ENCODE measurements at places on chromosomes 1 and 21.

- DNase-seq: no peak
Observed at GRCh38 chr21:45556645-45557615, 14.7 kb upstream of the SLC19A1 start.

DNA sequence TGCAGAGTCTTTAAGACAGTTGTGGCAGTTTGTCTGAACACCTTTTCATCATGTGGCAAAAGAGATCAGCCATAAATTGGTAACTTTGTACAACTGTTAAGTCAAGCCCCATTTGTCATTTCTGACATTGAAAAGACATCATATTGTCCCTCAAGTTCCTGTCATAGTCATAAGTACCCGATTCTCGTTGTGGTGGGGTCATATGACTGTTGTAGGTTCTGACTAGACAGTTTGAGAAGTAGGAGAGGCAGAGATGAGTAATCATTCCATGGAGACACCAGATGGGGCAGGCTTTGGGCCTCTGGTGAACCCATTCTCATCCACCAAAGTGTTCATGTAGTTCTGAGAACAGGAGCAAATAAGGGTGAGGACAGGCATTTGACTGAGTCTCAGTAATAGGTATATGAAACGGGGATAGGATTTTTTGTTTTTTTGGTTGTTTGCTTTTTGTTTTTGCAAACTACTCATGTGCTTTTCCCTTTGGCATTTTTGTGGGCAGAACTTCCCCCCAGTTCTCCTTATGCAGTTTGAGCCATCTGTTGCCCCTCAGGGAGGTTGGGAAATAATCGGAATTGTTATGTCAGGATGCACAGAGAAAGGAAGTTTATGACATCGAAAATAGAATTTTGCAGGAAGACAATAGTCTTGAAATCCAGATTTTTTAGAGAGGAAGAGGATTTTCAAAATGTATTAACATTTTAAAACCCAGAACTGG lies 86.9 kb upstream of the KCNE2 start:
- no peak for DNase-seq

DNA sequence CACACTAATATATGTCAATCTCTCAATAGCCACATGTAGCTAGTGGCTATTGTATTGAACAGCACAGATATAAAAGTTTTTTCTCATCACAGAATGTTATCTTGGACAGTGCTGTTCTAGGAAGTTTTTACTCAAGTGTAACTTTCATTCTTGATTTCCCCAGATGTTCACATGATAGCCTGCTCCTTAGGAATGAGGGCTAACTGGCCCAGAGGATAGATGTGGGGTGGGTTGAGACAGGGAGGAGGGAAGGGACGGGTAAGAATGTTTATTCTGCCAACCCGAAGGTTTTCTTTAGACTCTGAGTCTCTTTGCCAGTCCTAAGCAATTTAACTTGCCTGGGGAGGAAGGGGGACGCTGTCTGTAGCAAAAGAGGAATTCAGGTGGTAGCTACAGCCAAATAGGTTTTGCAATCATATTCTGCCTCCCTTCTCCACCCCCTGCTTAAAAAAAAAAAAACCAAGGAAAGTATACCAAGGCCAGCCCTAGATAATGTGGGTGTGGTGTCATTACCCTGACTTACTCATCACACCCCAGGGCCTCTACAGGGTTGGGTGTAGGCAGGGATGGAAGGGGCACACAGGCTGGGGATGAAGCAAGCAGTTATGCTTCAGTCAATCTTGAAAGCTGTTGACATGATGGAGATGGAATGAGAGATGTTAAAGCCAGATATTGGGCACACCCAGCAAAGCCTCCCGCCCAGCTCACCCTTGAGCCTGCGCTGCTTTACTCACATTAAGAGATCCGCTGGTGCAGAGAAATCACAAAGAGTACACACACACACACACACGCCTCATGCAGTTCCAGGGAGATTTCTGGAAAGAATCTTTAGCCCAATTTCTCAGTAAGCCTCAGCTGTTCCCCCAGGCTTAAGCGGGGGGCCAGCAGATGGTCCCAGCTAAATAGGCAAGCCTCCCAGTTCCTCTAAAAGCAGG lies 59.9 kb downstream of the PLXNA2 start:
- DNase-seq: peak; percentile 97

DNA sequence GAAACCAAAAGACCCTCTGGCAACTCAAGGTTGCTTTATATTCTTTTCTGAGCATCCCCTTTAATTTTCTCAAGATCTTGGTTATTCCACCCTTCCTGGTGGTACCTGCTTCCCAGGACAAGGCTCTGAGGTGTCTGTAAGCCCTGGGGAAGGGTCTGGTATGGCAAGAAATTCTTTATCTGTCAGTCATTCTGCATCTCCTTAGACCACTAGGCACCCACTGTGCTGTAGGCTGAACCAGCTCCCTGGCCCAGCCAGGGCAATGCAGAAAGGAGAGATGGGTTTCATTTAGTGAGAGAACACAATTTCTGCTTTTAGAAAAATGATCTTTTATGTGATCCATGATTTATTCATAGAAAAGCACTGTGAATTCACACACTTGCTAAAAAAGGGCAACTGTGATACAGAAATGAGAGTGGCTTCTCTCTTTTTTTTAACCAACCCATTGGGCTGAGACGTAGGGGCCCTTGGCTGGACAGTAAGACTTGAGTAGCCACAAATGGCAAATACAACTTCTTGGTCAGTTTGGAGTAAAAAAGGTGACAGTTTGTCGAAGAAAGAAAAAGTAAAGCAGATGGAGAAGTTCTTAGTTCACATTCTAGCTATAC lies 4.1 kb downstream of the UROD start:
- DNase-seq: no peak

DNA sequence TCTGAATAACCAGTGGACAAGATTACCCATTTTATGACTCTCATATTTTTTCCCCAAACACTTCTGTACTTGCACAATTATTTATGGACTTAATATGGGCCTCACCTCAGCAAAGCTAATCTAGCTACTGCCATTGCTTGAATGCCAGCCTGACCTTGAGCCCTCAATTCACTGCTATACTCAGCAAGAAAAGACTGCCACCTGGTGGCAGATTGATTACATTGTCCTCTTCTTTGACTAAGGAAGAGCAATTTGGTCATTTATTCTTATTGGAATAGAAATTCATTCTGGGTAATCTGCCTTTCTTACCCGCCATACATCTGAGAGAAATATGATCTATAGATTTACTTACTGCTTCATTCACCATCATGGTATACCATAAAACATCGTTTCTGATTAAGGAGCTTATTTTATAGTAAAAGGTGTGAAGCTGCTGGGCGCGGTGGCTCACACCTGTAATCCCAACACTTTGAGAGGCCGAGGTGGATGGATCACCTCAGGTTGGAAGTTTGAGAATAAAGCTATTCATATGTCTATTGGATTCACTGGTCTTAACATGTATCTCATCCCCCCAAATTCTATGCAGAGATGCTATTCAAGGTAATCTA lies 32.9 kb upstream of the DIPK1A start:
- DNase-seq: peak; percentile 39

GRCh38 chr1:60990714-60991090 lies 91.7 kb upstream of the NFIA start:
- DNase-seq: no peak

DNA sequence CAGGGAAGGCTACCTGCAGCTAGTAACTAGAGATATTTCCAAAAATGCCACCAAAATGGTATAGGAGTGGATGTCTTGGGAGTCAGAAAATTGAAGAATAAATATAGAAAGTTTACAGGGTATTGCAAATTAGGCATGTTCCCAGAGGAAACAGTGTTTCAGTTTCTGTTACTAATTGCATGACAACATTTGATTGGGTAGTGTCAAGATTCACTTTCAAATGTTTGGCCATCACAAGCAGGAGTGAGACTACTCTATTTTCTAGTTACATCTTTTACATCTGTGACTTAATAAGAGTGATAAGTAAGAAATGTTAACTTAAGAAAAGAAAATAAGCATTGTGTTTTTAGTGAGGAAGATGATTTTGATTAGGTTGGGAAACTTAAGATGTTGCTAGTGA lies 30.2 kb downstream of the AMY1C start:
- no peak for DNase-seq

DNA sequence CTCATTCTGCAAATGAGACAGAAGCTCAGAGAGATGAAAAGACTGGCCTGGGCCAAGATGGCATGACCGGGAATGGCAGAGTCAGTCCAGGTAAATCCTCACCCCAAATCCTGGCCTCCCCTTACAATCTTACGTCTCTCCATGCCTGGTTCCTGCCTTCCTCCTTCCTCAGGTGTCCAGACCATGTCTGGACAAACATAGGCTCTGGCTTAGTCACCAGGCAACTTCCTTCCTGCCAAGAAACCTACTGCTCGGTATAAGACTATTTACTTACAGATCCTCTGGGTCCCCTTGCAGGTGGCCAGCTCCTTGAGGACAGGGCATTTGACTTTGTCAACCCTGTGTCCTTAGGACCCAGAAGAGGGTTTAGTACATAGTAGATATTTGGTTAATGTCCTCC lies 69.4 kb upstream of the ROR1 start:
- no peak for DNase-seq

- no peak for DNase-seq
Observed at GRCh38 chr1:89149976-89150375, 24.1 kb upstream of the GBP2 start.

- DNase-seq: no peak
Observed at GRCh38 chr1:162310337-162310736, 66.3 kb downstream of the SPATA46 start.

- DNase-seq: peak; percentile 14
Observed at GRCh38 chr1:31934706-31935629, 3.2 kb downstream of the PTP4A2 start.

- no peak for DNase-seq
Observed at GRCh38 chr1:186681121-186681520, 898 bp upstream of the PTGS2 start.

DNA sequence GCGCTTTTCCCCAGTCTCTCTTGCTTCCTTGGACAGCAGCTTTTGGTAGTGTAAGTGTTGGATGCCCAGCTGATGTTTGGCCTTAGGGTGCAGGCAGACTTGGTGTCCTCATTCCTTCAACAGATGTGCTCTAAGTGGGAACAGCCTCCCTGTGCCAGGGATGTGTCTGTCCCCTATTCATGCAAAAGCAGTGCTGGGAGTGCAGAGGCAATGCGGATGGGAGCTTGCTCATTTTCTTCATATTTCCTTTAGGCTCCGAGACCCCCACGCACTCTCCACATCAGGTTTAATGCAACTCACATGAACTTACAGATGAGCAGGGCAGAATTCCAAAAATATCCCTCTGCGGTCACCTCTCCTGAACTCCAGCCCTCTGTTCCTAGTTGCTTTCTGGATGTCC lies 96.1 kb downstream of the IER5 start:
- DNase-seq: no peak

DNA sequence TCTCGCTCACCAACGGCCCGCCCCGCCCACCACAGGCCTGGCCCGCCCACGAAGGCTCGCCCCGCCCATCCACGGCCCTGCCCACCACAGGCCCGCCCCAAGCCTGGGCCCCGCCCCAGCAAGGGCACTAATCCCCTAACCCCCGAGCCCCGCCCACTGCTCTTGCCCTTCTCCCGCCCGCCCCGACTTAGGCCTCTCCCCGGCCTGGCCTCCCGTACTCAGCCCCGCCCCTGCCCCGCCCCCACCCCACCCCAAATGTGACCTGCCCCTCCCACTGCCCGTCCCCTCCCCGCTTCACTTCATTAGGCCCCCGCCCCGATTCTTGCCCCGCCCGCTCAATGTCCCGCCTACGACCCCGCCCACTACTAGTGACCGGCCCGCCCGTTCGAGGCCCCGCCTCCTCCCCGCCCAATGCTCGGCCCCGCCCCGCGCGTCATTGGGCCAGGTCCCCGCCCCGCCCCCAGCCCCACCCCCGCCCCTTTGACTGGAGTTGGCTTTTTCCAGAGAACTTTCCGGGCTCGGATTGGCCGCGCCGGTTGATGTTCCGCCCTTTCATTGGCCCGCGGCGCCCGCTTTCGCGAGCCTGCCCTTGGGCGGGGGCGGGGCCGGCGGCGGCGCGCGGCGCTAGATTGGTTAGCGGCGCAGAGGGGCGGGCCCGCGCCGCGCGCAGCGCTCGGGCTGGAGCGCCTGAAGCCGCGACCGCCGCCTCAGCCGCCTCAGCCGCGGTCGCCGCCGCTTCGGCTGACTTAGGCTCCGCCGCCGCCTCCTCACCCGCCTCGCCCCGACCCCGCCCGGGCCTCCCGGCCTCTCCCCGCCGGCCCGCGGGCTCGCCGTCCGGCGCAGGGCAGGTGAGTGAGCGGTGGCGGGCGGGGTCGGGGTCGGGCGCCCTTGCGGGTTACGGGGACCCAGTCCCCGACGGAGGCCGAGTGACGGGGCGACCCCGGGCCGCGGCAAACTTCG lies at the start of gene PCBP3:
Gene PCBP3, plus strand, starts transcription at position 705 of the 960 bp plus-strand sequence. CDS start 206,361 bp downstream, outside the sequence.
- peak; percentile 89 for DNase-seq

GRCh38 chr1:73100216-73100615 lies 817.9 kb upstream of the NEGR1 start:
- no peak for DNase-seq

All from skeletal muscle cell (primary cell).